ENCODE measurements at places on chromosomes 4 and X.

GRCh38 chrX:38987198-38987651 lies 186.0 kb downstream of the MID1IP1 start:
- DNase-seq = no peak

DNA sequence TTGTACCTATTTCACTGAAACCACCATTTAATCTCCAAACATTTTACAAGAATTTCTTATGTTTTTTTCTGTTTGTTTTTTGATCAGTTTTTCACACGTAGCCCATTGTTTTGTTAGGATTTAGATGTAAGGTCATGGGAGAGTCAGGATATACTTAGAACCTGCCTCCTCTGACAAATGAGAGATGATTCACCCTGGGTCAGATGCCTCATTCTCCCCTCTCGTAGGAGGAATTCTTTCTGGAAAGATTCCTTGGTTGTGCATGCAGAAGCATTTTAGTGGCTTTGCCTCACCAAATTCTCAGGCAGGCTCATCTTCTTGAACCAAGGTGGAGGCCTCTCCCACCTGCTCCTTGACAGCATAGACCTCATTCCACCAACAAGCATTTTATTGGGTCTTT lies 599.3 kb downstream of the SPRY1 start:
- DNase-seq = peak; percentile 71

GRCh38 chr4:180296036-180296599 lies 1947.1 kb upstream of the TENM3 start:
- DNase-seq = no peak

GRCh38 chr4:5206016-5206790 lies 154.9 kb downstream of the STK32B start:
- DNase-seq = no peak

DNA sequence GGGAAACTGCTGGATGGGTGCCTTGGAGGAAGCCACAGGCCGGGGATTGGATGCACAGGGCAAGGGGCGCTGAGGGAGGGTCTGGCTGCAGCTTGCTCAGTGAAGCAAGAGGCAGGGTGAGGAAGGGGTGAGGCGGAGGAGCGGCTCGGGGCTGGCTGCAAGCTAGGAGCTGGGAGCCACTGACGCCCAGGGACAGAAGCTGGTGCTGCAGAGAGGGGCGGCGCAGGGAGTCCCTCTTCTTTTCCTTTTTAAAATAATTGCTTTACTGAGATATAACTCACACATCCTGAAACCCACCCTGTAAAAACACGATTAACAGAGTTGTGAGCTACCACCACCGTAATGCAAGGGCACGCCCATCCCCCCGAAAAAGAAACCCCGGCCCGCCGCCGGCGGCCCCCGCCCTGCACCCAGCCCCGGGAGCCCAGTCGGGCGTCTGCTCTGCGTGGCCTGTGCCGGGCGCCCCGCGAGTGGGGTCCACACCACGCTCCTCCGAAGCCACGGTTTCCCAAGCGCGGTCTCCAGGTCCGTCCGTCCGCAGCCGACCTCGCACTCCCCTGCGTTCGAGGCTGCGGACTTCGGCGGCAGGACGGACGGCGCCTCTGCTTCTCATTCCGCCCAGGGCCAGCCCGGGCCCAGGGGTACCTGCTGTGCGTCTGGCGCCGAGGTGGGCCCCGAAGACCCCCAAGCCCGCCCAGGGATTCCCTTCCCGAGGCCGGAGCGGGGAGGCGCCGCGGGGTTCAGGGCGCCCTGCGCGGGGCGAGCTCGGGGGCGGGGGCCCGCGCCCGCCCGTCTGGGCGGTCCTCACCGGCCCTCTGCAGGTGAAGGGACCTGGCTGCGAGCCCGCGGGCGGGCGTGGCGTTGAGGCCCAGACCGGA lies 866 bp upstream of the UVSSA start:
- DNase-seq = no peak

DNA sequence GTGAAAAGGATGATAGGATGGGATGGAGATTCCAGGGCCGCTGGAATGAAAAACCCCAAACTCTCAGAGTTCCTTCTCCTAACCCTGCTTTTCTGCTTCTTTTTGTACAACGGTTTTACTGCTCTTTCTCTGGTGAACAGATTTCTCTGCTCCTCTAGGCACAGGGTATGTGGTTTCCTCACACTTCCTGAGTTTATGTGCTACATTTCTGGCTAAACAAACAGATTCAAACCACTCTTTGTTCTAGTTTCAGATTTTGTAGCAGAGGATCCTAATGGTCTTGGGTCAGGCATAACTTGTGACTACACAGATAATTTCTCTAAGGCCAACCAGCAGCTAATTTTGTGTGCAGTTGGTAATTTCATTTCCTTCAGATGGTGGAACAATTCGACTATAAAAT lies 52.6 kb downstream of the OSTC start:
- DNase-seq = no peak

- DNase-seq = no peak
These were observed 125.1 kb downstream of the HS6ST2 start for GRCh38 chrX:132833373-132833772.

DNA sequence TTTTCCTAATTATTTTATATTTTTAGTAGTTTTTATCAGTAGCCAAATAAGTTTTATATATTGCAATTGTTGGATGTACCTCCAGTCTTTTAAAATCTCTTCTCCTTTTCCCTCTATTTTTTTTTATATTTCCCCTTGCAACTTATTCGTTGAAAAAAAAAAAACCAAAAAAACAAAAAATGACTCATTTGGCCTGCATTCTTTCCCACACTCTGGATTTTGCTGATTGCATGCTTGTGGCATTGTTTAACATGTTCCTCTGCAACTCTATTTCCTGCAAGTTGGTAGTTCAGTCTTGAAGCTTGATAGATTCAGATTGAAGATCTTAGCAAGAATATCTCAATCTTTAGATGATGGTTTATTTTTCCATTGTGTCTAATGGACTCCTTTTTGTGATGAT lies 260.6 kb upstream of the BOD1L1 start:
- peak; percentile 77 for DNase-seq

GRCh38 chr4:100269446-100269845 lies 79.2 kb upstream of the DDIT4L start:
- DNase-seq = peak; percentile 30

- DNase-seq = no peak
These were observed 62.3 kb upstream of the RELL1 start for GRCh38 chr4:37748485-37748884.

DNA sequence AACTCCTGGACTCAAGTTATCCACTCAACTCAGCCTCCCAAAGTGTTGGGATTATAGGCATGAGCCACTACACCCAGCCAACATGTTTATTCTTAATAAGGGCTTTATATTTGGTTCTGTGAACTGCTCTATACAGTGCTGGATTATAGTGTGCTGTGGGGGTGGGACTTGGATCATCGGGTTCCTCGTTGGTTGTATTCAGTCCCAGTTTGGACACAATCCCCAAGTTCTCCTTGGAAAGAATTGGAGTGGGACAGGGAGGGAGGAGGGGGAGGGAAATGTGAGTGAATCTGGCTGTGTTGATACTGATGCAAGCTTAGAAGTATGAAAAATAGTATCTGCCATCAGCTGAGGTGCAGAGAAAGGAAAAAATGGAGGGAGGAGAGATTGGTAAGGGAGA lies 121.3 kb downstream of the KIT start:
- DNase-seq = no peak

DNA sequence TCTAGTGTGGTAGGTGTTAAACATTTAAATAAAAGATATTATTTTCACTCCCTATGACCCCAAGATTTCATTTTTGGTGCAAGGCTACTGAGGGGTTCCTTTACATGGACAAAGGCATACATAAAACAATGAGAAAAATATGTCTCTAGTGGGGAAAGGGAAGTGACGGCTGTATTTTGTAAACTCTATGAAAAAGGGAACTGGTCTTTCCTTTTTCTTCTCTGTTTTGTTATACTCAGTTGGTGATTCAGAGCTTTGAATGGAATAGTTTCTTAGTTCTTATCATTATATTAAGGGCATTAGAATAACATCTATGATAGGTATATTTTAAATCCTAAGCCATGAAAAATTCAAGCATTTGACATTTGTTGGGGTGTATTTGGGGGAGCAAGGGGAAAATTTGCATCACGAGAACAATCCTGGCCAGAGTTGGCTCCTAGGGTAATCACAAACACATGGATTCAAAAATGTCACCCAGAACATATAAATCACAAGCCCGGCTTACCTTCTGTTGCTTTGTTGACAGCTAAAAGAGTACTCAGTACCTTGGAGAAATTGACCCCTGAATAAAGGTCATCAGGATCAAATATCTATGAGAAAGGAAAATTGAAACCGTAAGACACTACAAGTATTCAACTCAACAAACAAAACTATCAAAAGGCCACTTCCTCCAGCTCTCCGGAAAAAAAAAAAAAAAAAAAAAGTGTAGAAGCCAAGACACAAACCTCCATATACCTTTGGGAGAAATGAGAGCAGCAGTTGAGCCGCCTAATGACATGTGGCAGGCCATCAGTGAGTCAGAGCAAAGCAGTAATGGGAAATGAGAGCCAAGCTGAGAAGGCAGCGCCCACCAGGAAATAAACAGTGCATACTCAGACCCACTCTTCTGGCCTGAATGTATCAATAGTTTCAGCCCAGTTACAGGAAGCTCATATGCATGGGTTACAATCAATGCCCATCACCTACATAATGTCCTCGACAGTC lies 33.4 kb downstream of the ARHGEF6 start:
- DNase-seq = no peak

DNA sequence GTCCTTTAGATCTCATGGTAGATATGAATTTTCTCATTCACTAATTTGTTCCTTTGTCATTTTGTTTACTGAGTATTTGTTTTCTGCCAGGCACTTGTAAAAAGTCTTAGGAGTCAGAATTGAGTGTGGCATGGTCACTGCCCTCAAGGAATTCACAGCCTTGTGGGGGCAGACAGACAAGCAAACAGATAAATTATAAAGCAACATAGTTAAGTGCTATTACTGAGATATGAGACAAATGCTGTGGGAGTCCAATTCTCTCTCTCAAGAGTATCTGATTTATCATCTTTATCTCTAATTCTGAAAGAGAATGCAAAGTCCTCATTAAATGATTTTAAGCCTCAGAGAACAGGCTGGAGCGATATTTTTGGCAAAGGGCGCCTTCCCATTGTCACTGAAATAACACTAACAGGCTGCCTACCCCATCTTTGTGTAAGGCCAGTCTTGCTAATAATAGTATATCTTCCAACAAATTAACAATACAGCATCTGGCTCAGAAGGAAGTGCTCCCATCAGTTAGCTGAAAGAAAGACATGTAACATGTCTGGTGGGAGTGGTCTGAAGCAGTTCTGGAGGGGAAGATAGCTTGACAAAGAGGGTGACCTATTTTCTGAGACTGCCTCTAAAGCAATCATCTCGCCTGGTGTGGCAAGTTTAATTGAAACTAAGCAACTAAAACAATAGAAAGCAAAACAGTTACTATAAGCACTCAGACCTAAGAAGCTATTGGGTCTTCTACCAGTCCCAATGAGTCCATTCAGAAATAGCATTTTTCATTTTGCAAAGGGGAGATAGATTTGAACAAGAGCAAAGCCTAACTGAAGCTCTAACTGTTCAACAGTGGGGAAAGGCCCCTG lies 61.5 kb upstream of the AMOT start:
- DNase-seq = no peak

DNA sequence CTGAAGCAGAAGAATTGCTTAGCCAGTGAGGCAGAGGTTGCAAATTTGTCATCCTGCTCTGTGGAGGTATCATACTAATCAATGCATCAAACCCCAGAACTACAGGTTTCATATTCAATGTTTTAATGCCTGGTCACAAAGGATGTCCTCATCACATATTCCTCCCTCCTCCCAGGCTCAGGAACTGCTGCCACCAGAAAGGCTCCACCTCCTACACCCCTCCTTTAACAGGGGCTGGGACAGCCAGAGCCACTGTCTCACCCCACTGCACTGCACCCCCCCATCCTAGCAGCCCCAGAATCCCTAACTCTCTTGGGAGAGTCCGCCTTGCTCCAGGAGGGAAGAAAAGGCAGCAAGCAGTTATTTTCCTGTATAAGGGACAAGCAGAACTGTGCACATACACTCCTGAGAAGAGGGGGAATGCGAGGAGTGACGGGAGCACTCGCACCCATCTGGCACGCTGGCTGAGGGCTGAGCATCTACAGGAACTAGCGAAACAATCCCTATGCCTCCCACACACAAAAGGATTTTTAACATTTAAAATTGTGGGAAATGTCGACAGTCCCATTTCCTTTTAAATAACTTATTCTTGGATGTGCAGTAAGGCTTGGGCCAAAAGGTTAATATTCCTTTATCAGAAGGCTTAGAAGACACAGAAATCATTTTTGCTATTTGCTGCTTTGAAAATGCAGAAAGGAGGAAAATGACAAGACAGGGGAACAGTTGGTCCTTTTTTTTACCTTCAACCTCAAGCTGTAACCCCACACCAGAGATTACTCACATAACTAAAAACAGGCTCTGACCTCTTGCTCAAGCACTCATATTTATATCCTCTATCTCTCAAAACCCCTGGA lies 27.8 kb downstream of the CD99L2 start:
- no peak for DNase-seq

All from retinal pigment epithelial cell (primary cell).